ENCODE measurements at places on chromosomes 4 and X.

- no peak for DNase-seq
Observed at GRCh38 chrX:53347948-53348347, 66.6 kb upstream of the IQSEC2 start.

DNA sequence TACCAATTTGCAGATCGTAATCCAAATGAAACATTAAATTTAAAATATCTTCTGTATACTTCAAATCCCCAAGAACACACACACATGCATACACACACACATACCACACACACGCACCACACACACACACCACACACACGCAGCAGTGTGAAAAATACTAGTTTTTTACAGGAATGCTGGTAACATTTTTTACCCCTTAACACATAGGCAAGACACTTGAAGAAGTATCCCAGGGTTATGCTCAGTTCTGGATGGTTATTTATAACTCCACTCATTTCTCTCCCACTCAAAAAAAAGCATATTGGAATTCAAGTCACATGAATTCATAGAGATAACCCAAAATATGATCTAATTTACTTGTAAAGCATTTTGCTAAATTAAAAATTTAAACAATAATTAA, 325.5 kb upstream of the SLC7A11 start:
- no peak for DNase-seq

- DNase-seq, result no peak
Observed at GRCh38 chr4:89212666-89213381, 94.8 kb downstream of the GPRIN3 start.

DNA sequence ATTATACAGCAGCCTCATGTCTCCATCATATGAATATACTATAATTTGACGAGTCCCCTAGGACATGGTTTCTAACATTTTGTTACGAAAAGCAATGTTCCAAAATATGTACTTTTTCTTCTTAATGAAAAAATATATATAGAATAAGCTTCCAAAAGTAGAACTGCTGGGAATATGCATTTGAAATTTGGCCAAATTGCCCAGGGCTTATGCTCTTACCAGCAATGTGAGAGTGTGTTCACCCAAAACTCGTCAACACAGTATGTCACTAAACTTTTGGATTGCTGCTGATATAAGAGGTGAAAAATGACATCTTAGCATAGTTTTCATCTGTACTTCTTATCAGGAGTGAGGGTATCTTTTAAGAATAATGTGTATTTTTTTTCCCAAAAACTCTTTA, 64.6 kb upstream of the STIM2 start:
- DNase-seq, result no peak

DNA sequence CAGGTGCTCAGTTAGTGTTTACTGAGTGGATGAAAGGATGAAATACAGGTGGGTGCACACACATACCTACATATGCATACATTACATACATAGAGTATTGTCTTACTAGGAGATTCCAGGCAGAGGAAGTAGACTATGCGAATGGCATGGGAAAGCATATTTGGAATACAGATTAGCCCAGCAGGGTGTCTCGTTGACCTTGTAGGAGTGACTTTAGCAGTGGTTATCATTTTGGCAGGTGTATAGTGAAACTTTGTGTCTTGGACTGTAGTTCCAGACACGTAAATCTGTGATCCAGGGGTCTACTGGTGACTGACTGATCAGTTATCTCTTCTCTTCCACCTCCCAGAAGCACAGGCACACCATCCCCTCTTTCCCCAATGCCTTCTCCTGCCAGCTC, 86.3 kb downstream of the KLHL8 start:
- no peak for DNase-seq

DNA sequence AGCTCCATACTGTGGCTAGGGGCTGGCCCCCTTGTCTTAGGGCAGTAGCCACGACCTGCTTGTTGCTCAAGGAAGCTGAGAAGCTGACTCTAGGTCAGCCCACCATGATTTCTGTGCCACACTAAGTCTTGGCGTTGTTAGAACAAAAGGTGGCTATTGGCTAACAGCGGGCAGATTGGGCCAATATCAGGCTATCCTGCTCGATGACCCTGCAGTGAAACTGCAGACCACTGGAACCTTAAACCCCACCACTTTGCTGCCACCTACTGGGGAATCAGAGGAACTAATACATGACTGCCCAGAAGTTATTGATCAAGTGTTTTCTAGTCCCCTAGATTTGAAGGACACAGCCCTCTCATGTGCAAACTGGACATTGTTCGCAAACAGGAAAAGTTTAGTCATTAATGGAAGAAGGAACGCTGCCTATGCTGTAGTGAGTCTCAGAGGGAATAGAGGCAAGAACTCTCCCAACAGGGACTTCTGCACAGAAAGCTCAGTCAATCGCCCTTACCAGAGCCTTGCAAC, 17.0 kb upstream of the PAPSS1 start:
- peak; percentile 55 for DNase-seq

GRCh38 chr4:149113804-149114430, 671.7 kb upstream of the NR3C2 start:
- no peak for DNase-seq

- no peak for DNase-seq
Observed at GRCh38 chr4:13601848-13602247, 25.7 kb downstream of the BOD1L1 start.

DNA sequence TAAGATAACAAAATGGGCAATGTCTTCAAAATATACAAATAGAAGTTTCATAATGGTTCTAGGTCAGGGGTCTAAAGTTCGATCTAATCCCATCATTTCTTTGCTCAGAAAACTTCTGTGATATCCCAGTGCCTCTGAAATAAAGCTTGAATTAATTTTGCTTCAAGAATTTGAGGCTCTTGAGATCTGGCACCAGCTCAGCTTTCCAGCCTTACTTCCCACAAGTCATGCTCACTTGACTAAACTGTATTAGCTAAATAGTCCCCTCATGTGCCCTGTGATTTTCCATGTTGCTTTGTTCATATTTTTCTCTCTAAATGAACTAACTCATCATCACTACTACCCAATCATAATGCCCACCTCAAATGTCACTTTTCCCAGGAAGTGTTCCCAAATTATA, 50.8 kb upstream of the MBNL3 start:
- no peak for DNase-seq

DNA sequence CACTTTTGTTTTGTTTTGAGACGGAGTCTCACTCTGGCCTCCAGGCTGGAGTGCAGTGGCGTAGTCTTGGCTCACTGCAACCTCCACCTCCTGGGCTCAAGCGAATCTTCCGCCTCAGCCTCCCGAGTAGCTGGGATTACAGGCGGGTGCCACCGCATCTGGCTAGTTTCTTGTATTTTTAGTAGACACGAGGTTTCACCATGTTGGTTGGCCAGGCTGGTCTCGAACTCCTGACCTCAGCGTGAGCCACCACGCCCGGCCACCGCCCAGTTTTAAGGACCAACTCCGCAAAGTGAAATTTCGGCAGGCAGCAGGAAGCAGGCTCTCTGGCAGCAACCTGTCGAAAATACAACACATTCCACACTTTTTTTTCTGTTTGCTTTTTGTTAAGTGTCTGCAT, 13.4 kb downstream of the DHRSX start:
- no peak for DNase-seq

GRCh38 chrX:2507196-2507595, 6.4 kb upstream of the DHRSX start:
- DNase-seq, result no peak

GRCh38 chr4:142893012-142893411, 46.9 kb upstream of the INPP4B start:
- DNase-seq, result no peak

DNA sequence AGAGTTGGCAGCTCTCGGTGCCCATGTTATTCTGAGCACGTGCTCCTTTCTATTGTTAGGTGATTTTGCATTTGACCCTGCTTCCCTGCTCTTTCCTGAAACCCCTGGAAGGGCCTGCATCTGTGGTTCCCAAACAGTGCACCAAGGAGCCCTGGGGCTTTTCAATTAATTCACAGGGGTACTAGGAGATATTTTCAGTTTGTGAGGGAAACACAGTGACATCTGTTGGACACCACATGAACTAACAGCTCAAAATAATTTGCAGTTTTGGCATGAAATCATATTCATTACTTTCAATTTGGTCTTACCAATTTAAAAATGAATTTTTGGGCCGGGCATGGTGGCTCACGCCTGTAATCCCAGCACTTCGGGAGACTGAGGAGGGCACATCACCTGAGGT, 156.6 kb downstream of the GATB start:
- no peak for DNase-seq

GRCh38 chrX:26026179-26026578, 112.0 kb upstream of the MAGEB18 start:
- no peak for DNase-seq

GRCh38 chrX:14476205-14476604, 53.1 kb upstream of the GLRA2 start:
- DNase-seq, result no peak

DNA sequence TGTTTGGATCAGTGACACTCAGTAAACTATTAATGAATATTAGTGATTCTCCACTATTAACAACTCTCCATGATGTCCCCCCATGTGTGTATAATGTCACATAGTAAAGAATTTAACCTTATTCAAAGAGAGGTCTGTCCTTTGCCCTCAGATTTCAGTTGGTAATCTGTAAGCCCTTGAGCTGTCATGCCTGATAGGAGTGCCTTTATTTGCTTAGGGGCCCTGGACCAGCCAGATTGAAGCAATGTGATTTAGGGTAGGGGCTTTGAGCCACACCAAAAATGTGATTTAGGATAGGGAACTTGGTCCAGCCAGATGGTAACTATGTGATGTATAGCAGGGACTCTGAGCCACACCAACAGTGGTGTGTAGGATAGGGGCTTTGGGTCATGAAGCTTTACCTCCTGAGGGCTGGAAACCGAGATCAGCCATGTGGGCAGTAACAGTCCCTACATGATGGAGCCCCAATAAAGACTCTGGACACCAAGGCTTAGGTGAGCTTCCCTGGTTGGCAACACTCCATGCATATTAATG, 44.3 kb upstream of the PAGE4 start:
- no peak for DNase-seq

DNA sequence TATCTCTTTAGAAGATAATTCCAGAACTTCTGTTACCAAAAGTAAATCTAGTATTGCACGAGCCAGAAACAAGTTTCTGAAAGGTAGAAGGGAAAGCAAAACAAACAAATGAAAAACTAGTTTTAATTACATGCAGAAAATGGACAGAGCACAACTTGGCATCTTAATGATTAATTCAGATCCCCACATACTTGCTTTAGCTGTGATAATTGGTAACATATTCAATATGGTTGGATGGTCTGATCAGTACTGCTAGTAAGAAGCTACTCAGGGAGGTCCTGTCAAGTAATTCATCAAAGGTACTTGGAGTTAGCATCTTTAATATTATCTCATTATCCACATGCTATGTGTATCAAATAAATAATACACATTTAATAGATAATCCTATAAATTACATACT, 204.3 kb downstream of the TRAM1L1 start:
- DNase-seq, result no peak

DNA sequence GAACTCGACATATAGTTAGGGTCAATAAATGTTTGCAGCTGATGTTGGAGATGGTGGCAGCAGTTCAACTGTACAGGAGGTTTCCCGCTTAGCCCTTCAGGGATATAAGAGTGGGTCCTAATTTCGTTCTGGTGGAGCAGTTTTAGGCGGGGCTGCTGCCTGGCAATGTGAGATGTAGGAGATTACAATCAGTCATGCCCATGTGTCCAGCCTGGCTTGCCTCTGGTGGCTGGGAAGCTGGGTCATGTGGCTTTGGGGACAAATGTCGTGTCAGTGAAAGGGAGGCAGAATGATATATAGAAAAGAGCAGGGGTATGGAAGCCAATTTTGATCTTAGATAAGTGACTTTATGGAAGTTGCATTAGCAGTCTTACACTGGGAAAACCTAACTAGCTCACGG, 129.4 kb downstream of the CLCN4 start:
- DNase-seq, result no peak

GRCh38 chrX:75957107-75957610, 172.1 kb upstream of the MAGEE2 start:
- DNase-seq, result no peak

GRCh38 chrX:7110821-7111276, 36.7 kb upstream of the STS start:
- DNase-seq, result no peak

DNA sequence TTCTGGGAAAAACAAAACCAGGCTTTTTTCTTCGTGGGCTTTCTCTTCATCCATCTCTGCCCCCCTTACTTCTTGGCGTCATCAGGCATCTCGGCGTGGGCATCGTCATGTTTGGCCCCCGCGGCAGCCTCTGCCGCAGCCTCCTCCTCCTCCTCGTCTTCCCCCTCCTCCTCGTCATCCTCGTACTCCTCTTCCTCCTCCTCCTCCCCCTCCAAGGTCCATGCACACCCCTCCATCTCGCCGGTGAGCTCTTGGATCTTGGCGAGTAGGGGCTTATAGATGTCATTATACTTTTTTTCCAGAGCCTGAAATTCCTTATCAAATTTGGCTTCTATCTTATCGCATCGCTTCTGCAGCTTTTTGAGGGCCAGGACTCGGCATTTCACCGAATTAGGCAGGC, 488 bp downstream of the NAP1L5 start:
- peak; percentile 9 for DNase-seq

DNA sequence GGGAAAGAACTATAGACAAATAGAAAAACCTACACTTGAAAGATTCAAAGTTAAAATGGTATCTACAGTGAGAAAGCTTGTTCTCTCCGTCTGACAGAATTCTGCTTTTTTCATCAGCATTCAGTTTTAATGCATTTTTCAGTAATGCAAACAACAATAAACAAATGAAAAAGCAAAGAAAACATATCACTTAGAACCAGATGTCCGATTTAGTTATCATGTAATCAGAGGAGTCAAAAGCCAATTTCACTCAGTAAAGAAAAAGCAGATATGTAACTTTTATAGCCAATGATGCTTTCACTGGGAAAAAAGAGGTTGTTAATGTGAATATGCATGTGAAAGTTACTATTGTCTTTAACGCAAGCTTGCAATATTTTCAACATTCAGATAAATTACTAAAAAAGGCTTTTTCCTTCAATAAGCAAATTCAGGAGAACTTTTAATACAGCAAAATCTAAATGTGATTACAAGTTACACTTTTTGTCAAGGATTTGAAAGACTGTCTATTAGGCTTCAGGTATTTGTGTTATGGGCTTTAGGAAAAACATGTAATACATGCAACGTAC, 70.7 kb downstream of the TMEM47 start:
- no peak for DNase-seq

- no peak for DNase-seq
Observed at GRCh38 chrX:130561930-130562329, 160.1 kb downstream of the RBMX2 start.

DNA sequence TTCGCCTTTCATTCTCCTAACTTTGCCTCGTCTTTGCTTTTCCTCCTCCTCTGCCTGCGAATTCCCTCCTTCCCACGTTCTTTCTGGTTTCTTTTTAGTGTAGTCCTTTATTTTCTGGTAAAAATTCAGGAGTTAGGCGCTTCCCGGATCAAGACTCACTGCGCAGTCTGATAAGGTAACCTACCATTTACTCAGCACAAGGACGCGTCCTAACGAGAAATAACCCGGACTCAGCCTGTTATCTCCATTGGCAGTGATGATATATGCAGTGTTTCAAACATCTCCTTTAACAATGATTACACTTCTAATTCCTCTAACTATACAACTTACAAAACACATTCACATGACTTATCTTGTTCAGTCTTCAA, 357 bp upstream of the ETNPPL start:
- no peak for DNase-seq
